ENCODE measurements at places on chromosomes 1 and 21. TPM values are rescaled to one million over a fixed set of nuclear protein-coding genes. Genes with fewer than 3 reads are reported as not detected.

GRCh38 chr1:10622910-10623685 lies 148.3 kb downstream of the PEX14 start:
- no peak overlapping the region for H3K27ac ChIP-seq
- H3K36me3 ChIP-seq = peaks cover 8% of the 10 kb centered on the region
- no peak overlapping the region for H3K4me3 ChIP-seq

The SPRR2B gene
- total RNA-seq = not detected

DNA sequence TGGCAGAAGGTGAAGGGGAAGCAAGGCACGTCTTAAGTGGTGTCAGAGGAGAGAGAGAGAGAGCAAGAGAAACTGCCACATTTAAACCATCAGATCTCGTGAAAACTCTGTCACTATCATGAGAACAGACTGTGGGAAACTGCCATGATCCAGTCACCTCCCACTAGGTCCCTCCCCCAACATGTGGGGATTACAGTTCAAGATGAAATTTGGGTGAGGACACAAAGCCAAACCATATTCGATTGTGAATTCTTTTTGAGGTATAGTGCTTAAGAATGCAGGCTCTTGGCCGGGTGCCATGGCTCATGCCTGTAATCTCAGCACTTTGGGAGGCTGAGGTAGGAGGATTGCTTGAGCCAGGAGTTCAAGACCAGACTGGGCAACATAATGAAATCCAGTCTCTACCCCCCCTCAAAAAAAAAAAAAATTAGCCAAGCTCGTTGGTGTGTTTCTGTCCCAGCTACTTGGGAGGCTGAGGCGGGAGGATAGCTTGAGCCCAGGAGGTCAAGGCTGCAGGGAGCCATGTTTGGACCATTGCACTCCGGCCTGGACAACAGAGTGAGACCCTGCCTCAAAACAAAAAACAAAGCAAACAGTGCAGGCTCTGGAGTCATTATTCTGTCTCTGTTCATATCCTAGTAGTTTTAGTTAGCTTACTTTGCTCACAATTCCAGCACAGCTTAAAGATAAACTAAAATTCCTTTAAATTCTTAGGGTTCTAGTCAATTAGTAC lies 6.0 kb downstream of the ZCCHC17 start:
- H3K27ac ChIP-seq = no peak overlapping the region
- H3K36me3 ChIP-seq = no peaks in the 10 kb centered on the region
- no peak for DNase-seq
- no peaks in the 10 kb centered on the region for H3K4me1 ChIP-seq
- H3K4me3 ChIP-seq = no peak overlapping the region

The NPHS2 gene
- total RNA-seq = not detected

The GJA8 gene
- not detected for total RNA-seq

GRCh38 chr1:172938681-172939080 lies 112.1 kb downstream of the TNFSF18 start:
- no peaks in the 10 kb centered on the region for H3K36me3 ChIP-seq
- H3K27ac ChIP-seq = no peak overlapping the region
- peaks cover 2% of the 10 kb centered on the region for H3K27me3 ChIP-seq
- DNase-seq = no peak

The TRIM62 gene
- total RNA-seq = 10.8 TPM

DNA sequence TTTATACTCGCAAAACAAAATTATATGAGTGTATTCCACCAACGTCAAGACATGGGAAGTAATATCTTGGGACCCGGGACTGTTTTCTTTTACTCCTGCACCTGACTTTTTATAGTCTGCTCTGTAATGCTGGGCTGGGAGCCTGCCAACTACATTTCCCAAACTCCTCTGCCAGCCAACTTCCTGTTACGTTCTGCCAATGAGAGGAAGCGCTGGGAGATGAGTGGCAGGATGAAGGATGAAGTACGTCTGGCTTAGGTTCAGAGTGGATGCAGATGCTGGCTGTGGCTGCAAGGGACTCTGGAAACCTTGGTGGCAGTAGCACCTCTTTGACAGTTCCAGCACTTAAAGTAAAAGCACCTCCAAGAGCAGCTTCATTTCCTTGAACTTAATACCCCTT lies 59.6 kb downstream of the USP24 start:
- H3K4me1 ChIP-seq = peaks cover 3% of the 10 kb centered on the region
- no peaks in the 10 kb centered on the region for H3K27me3 ChIP-seq
- H3K27ac ChIP-seq = no peak overlapping the region
- H3K4me3 ChIP-seq = no peak overlapping the region
- H3K36me3 ChIP-seq = peaks cover 16% of the 10 kb centered on the region
- no peak for DNase-seq

DNA sequence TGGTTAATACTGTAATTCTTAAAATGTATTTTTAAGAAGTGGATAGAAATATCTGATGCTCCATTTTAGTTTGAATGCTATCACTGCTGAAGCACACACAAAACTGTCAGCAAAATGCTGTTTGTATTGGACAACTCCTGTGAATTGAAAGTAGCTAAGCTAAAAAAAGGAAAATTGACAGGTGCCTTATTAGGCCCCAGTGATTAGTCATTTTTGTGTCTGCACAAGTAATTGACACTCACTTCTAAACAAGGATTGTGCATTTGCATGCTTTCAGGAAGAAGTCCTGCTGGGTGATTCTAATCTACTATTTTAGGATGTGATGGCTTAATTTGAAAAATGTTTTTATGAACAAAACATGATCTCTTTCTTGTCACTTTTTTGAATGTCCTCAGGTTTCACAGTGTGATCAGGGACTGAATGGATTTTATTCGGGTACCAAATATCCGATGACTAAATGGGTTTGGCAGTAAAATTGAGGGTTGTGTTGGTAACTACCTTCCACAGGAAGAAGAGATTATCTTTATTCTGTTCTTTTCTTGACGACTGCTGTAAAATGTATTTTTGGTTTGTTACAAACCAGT lies 13.0 kb upstream of the MAP3K7CL start:
- H3K27ac ChIP-seq = no peak overlapping the region
- no peak for DNase-seq
- H3K27me3 ChIP-seq = peaks cover 3% of the 10 kb centered on the region
- no peak overlapping the region for H3K4me3 ChIP-seq

DNA sequence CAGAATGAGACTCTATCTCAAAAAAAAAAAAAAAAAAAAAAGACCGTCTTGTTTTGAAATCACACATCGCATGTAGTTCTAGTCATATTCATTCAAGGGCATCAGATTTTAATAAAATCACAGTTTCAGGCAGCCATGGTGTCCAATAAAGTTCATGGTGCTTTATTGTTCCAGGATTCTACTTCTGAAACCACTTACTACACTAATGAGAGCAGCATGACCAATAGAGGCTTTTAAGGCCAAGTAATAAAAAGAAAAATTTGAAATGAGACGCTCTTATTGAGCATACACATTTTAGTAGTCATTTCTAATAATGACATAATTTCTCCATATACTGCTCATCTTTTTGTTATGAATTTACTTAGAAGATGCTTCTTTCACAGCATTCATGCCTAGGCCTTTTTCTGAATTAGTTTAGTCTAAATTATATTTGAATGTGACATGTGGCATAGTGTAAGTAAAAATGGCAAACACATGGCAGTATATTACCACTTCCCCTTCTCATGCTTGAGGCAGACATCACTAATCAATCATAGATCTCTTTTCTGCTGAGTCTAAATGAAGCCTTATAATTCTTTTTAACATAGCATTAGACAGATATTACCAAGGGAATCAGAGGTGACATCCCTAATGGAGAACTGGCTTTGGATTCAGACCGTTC lies 18.5 kb downstream of the NTMT2 start:
- H3K36me3 ChIP-seq = no peaks in the 10 kb centered on the region
- H3K4me3 ChIP-seq = no peak overlapping the region
- H3K27ac ChIP-seq = no peak overlapping the region
- H3K4me1 ChIP-seq = no peaks in the 10 kb centered on the region
- no peaks in the 10 kb centered on the region for H3K27me3 ChIP-seq

The LAMC2 gene
- 2.3 TPM for total RNA-seq

DNA sequence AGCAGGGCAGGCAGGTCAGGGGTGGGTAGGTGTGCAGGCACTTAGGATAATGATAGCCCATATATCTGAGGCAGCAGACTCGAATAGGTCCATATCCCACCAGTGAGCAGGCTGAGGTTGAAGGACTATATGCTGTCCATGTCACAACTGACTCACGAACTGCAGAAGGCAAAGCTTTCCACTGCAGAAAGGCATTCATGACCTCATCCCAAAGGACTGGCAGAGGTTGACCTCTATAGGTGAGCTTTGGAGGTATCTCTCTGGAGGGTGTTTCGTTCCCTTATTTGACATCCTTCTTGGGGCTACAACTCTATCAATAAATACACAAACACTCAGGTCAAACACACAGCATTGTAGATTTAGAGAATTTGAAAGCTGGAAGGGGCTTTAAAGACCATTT lies 42.8 kb upstream of the MARK1 start:
- H3K27me3 ChIP-seq = peaks cover 2% of the 10 kb centered on the region
- H3K4me1 ChIP-seq = peaks cover 7% of the 10 kb centered on the region
- no peak overlapping the region for H3K4me3 ChIP-seq
- no peak overlapping the region for H3K27ac ChIP-seq
- H3K36me3 ChIP-seq = no peaks in the 10 kb centered on the region

The CFHR1 gene
- 0.49 TPM for total RNA-seq

DNA sequence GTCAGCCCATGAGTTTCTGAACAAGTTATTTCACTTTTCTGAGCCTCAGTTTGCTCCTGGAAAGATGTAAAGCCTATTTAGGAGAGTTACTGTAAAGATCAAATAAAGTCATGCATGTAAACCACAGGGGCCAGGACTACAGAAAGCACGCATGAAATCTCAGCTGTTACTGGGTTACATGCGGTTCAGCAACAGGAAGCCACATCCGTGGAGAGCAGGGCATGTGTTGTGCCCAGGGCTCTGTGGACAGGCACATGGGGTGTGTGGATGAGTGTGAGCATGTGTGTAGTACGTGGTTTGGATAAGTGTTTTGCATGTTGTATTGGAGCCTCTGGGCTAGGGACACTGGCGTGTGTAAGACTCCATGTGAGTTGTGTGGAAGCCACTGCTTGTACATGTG lies 2.2 kb upstream of the EPHA2 start:
- peak overlapping the region; percentile 57 for H3K27ac ChIP-seq
- DNase-seq = no peak
- H3K27me3 ChIP-seq = peaks cover 23% of the 10 kb centered on the region
- peaks cover 36% of the 10 kb centered on the region for H3K4me1 ChIP-seq
- peak overlapping the region; percentile 97 for H3K4me3 ChIP-seq

DNA sequence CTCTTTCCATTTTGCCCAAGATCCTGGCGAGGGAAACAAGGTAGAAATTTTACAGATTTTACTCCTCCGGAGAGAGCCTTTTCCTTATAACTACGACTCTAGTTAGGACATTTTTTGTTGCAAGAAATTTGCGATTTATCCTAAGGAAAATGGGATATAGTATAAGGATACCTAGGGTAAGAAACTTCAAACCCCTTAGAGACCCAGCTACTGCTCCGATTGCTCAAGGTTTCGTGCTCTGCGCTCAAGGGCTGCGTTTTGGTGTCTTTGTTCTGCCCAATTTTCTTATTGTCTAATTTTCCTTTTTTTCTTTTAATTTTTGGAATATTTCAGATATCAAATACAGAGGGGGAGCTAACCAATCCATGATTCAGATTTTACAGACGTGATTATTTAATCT lies 1.5 kb downstream of the TTC3 start:
- peaks cover 8% of the 10 kb centered on the region for H3K36me3 ChIP-seq
- H3K27me3 ChIP-seq = peaks cover 18% of the 10 kb centered on the region
- no peak for DNase-seq
- H3K27ac ChIP-seq = no peak overlapping the region

The AUNIP gene
- total RNA-seq = 3.3 TPM

GRCh38 chr1:197725044-197725443 lies 50.2 kb downstream of the DENND1B start:
- no peaks in the 10 kb centered on the region for H3K27me3 ChIP-seq
- no peak overlapping the region for H3K27ac ChIP-seq
- H3K4me1 ChIP-seq = no peaks in the 10 kb centered on the region

DNA sequence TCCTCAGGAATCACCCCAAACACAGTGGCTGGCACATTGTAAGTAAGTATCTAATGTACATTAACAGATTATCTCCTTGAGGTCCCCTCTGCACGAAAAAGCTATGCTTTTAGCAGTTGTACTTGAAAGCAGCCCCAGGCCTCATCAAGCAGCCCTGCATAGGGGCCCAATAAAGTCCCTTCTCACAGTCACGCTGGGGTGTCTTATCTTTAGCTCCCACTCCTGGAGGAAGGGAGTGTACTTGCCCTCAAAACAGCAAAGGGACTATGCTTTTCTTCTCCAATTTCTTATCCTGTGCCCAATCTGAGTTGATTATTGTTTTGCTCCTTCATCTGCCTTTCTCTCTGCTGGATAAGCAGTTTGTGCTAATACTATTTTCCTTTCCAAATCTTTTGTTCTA lies 168.8 kb upstream of the PLXNA2 start:
- no peak for DNase-seq
- H3K27ac ChIP-seq = no peak overlapping the region
- no peaks in the 10 kb centered on the region for H3K36me3 ChIP-seq

- H3K36me3 ChIP-seq = peaks cover 24% of the 10 kb centered on the region
- DNase-seq = no peak
- H3K4me3 ChIP-seq = no peak overlapping the region
- H3K27me3 ChIP-seq = peaks cover 12% of the 10 kb centered on the region
- no peaks in the 10 kb centered on the region for H3K4me1 ChIP-seq
These were observed 15.9 kb upstream of the TMEM125 start for GRCh38 chr1:43253876-43254275.

GRCh38 chr1:157403203-157403602 lies 149.1 kb downstream of the FCRL5 start:
- no peak overlapping the region for H3K27ac ChIP-seq
- peaks cover 2% of the 10 kb centered on the region for H3K27me3 ChIP-seq
- H3K36me3 ChIP-seq = no peaks in the 10 kb centered on the region
- no peak for DNase-seq

DNA sequence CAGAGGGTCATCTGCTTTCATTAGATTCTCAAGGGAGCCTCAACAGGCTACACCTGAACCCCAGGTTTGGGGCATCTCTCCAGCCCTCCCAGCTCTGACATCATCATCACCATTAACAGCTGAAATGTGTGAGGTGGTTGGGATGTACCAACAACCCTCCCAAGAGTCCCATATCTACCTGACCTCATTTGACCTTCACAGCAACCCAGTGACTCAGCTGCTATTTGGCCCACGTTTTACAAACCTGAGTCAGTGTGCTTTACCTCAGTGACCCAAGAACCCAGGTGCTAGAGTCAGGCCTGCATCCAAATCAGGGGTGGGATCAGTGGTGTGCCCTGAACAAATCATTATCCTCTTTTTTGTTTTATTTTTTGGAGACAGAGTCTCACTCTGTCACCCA lies 53.3 kb upstream of the TINAGL1 start:
- no peak for DNase-seq
- peaks cover 3% of the 10 kb centered on the region for H3K27me3 ChIP-seq
- no peak overlapping the region for H3K27ac ChIP-seq
- no peak overlapping the region for H3K4me3 ChIP-seq
- peaks cover 5% of the 10 kb centered on the region for H3K4me1 ChIP-seq
- peaks cover 5% of the 10 kb centered on the region for H3K36me3 ChIP-seq

GRCh38 chr21:35178827-35179226 lies 129.7 kb upstream of the RUNX1 start:
- DNase-seq = no peak
- no peaks in the 10 kb centered on the region for H3K27me3 ChIP-seq
- H3K4me1 ChIP-seq = no peaks in the 10 kb centered on the region
- no peaks in the 10 kb centered on the region for H3K36me3 ChIP-seq
- H3K4me3 ChIP-seq = no peak overlapping the region

The CHI3L2 gene
- 1.3 TPM for total RNA-seq

- no peak for DNase-seq
- H3K27me3 ChIP-seq = peaks cover 2% of the 10 kb centered on the region
- H3K36me3 ChIP-seq = peaks cover 22% of the 10 kb centered on the region
- H3K4me3 ChIP-seq = no peak overlapping the region
These were observed 6.8 kb downstream of the XKR8 start for GRCh38 chr1:27966402-27967105.

The A3GALT2 gene
- total RNA-seq = not detected

The MOV10 gene
- total RNA-seq = 43.5 TPM

All from endothelial cell (in vitro differentiated cells).